Epithelial cell of umbilical artery (primary cell): ENCODE measurements at places on chromosomes 2 and 18. TPM values are rescaled to one million over a fixed set of nuclear protein-coding genes. Genes with fewer than 3 reads are reported as not detected.

SCYGR4 gene
- not detected in 2 replicates for total RNA-seq

LHCGR gene
- total RNA-seq, result not detected in 2 replicates

ESPNL gene
- not detected in 2 replicates for total RNA-seq

SCN3A gene
- under 0.01 TPM in 2 replicates for total RNA-seq

SNORC gene
- total RNA-seq, result under 0.01 and 0.46 TPM in 2 replicates

FAHD2B gene
- 9.4 and 10.7 TPM in 2 replicates for total RNA-seq

ERMN gene
- not detected in 2 replicates for total RNA-seq

SKOR2 gene
- not detected in 2 replicates for total RNA-seq

VPS4B gene
- total RNA-seq, result 42.2 and 61.7 TPM in 2 replicates

RNU2-63P gene
- total RNA-seq, result 15.6 and 88.5 TPM in 2 replicates

RAB6C gene
- total RNA-seq, result not detected in 2 replicates

XDH gene
- total RNA-seq, result not detected in 2 replicates

IGFBP5 gene
- total RNA-seq, result 2.3 and 5.9 TPM in 2 replicates

ASPRV1 gene
- total RNA-seq, result 0.32 TPM in 1 of 2 replicates, not detected in the other

KIF5C gene
- total RNA-seq, result under 0.01 TPM in 2 replicates

MRPL30 gene
- 47.1 and 49.1 TPM in 2 replicates for total RNA-seq

BCL11A gene
- total RNA-seq, result under 0.01 TPM in 2 replicates

LCT gene
- total RNA-seq, result not detected in 2 replicates

SCN2A gene
- 0.46 TPM in 1 of 2 replicates, not detected in the other for total RNA-seq

SCG2 gene
- total RNA-seq, result 0.15 TPM in 1 of 2 replicates, not detected in the other

SLC30A3 gene
- total RNA-seq, result 0.32 TPM in 1 of 2 replicates, not detected in the other

WNT10A gene
- total RNA-seq, result not detected in 2 replicates

ANKZF1 gene
- total RNA-seq, result 17.2 and 23.1 TPM in 2 replicates

SDC1 gene
- 0.97 and 1.1 TPM in 2 replicates for total RNA-seq

RFTN2 gene
- 2.7 and 5.5 TPM in 2 replicates for total RNA-seq

ASAP2 gene
- total RNA-seq, result 41.5 and 52.3 TPM in 2 replicates

CYRIA gene
- 26.3 and 29.2 TPM in 2 replicates for total RNA-seq

PLCD4 gene
- 0.97 and 2.1 TPM in 2 replicates for total RNA-seq

DHRS9 gene
- 0.65 and 4.0 TPM in 2 replicates for total RNA-seq

KYNU gene
- total RNA-seq, result 0.32 and 1.2 TPM in 2 replicates
